Urinary bladder (tissue), 4 donors: ENCODE measurements at places on chromosomes 12 and 14.
A peak's percentile ranks its signal among the peaks of the same experiment; 100 is the strongest.

DNA sequence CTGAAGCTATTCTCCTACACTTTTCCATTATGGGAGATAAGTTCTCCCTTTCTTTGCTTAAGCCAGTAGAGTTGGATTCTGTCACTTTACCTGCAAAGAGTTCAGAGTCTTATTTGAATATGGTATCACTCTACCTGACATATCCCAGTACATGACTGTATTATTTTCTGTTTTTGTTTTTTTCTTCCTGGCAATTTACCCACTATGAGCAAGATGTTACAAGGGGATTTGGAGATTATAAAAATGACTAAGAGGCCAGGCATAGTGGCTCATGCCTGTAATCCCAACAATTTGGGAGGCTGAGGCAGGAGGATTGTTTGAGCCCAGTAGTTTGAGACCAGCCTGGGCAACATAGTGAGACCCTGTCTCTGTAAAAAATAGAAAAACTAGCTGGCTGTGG lies 46.4 kb upstream of the CHST11 start:
- DNase-seq: no peak

- no peak for DNase-seq
These were observed 61.2 kb upstream of the CCDC91 start for GRCh38 chr12:28129031-28129430.

DNA sequence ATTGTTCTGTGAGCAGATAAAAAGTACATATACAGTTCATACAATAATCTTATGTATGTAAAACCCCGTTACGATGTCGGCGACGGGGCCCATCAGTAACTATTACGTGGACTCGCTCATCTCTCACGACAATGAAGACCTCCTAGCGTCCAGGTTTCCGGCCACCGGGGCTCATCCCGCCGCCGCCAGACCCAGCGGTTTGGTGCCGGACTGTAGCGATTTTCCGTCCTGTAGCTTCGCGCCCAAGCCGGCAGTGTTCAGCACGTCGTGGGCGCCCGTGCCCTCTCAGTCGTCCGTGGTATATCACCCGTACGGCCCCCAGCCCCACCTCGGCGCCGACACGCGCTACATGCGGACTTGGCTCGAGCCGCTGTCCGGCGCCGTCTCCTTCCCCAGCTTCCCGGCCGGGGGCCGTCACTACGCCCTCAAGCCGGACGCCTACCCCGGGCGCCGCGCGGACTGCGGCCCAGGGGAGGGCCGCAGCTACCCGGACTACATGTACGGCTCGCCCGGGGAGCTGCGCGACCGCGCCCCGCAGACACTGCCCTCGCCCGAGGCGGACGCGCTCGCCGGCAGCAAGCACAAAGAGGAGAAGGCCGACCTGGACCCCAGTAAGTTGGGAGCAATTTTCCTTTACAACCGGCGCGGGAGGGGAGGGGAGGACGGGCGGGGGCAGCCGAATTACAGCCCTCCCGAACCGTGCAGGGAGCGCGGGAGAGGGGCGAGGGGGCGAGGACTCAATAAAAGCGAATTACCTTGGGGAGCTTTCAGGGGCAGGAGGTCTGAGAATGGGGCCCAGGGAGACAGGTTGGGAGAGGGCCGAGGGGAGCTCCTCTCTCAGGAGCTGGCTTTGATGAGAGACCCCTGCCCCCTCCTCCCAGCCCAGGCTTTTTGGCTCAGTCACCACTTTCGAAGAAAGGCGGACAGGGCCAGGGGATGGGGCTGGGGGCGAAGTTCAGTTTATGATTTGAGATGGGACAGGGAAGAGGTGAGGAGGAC lies at the start of gene HOXC9:
Gene HOXC9 (plus strand): TSS at position 46 of the 999 bp plus-strand sequence. CDS start 28 bp downstream, at position 74.
- no peak for DNase-seq

GRCh38 chr12:113740699-113741098 lies 225.4 kb downstream of the RBM19 start:
- DNase-seq: no peak

GRCh38 chr12:94263011-94263811 lies 114.8 kb downstream of the PLXNC1 start:
- no peak for DNase-seq

DNA sequence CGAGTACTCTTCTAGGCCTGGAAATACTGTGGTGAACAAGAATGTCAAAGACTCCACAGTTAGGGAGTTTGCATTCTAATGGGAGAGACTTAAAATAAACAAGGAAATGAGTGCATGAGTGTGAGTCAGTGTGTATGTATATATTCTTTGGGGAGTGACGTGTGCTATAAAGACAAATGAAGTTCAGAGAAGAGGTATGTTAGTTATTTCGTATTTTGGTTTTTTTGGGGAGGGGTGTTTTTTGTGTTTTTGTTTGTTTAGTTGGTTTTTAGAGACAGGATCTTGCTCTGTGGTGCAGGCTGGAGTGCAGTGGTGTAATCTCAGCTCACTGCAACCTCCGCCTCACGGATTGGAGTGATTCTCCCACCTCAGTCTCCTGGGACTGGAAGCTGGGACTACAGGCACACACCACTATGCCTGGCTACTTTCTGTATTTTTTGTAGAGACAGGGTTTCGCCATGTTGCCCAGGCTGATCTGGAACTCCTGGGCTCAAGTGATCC lies 74.3 kb downstream of the SRGAP1 start:
- DNase-seq: no peak

DNA sequence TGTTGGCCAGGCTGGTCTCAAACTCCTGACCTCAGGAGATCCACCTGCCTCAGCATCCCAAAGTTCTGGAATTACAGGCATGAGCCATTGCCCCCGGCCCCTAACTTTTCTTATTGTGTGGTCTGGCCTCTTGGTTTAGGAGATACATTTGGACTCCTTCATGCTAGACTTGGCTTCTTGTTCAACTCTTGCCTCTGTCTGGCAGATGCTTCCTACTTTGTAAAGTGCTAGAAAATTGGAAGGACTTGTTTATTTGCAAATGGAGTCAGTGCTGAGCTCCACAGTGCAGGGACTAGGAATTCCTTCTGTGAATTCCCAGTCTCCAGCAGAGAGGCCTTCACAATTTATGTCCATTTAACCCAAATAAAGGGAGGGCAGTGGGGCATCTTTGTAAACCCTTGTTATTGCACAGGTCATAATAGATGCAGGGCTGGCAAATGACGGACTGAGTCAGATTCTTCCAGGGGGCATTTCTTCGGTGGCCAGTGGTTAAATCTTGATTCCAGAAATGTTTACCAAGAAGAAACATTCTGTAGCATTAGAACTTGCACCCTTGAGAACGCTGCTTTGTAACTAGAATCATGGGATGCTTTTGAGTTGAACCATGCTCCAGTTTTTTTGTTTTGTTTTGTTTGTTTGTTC lies 73.8 kb upstream of the TBX3 start:
- no peak for DNase-seq

DNA sequence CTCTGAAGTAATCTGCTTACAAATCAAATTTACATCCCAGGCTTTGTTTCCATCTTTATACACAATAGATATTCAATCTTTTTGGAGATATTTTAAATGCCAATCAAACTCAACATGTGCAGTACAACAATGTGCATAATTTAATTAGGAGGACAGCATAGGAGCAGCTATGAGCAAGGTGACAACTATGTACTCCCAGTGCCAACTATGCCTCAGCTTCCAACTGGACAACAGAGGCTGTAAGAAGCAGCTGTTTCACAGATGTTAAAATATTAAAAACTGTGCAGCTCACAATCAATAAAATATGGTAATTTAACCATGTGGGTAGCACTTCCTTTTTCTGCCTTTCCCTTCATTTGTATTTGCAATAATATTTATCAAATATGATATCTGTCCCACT lies 99.9 kb downstream of the ST8SIA1 start:
- no peak for DNase-seq

- no peak for DNase-seq
These were observed 105.2 kb upstream of the RESF1 start for GRCh38 chr12:31853977-31854376.

GRCh38 chr14:71196921-71197320 lies 289.7 kb downstream of the PCNX1 start:
- no peak for DNase-seq

GRCh38 chr14:101854366-101854765 lies 92.9 kb downstream of the PPP2R5C start:
- no peak for DNase-seq

- no peak for DNase-seq
These were observed 129.6 kb upstream of the CDKN3 start for GRCh38 chr14:54267172-54267571.

DNA sequence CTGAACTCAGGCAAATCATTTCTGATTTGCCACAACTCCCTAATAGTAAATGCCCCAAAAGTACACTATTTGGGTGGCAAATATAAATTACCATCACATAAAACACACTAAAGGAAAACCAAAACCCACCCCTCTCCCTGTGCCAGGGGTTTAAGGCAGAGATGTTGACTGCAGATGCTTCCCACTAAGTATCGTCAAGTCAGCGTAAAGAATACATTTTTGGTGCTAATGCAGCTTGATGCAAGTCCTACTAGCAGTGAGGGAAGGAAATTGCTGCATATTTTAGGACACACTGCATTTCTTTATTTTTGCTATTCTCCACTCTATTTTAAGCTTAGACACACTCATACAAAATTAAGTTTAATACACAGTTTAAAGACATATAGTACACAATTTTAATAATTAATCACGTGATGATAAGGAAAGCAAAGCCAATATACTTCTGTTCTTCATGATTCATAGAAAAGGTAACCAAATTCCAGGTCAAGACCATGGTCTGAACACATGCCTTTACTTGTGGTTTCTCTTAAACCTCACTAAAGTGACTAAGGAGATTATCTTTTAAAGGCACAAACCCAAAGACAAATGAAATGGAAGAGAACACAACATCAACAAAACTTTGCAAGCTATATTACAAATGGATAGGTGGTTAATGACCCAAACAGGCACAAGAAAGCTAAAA lies 162.2 kb downstream of the STXBP6 start:
- no peak for DNase-seq

GRCh38 chr14:68922886-68923285 lies 56.2 kb downstream of the ACTN1 start:
- DNase-seq: no peak

- DNase-seq: peak; percentile 10
These were observed at the start of gene ADAMTS20 for GRCh38 chr12:43551971-43552559. Gene ADAMTS20, minus strand, starts transcription at chr12:43552203. Its CDS starts 282 bp downstream, at chr12:43551921.

- no peak for DNase-seq
These were observed 27.7 kb downstream of the PPP1R13B start for GRCh38 chr14:103819503-103820307.

GRCh38 chr12:72105849-72106248 lies 166.3 kb upstream of the TRHDE start:
- no peak for DNase-seq

DNA sequence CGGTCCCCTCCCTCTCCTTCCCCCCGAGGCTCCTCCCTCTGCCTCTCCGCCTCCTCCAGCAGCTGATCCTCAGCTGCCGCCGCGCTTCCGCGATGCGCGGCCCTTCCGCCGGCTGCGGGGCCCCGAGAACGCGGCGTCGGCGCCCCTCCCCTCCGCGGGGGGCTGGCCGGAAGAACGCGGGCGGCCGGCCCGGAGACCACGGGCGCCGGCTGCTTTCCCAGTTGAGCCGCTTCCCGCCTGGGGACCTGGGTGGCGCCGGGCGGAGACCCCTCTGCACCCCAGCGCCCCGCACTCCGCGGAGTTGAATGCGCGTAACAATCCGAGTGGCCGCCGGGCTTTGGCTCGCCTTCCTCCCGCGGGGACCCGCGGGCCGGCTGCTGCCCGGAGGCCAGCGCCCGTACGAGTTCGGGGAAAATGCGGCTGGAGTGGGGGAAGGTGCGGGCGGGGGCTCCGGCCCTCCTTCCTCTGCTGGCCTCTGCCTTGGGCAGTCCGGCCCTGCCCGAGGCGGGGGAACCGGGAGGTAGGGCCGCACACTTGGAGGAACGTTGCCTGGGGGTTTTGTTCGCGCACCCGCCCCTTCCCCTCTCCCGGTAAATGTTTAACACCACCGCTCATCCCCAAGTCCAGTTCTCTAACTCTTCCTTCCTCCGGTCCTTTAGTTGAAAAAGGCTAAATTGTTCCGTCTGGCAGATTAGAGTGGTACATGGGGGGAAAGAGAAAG lies 393 bp upstream of the DCAF5 start:
- no peak for DNase-seq

DNA sequence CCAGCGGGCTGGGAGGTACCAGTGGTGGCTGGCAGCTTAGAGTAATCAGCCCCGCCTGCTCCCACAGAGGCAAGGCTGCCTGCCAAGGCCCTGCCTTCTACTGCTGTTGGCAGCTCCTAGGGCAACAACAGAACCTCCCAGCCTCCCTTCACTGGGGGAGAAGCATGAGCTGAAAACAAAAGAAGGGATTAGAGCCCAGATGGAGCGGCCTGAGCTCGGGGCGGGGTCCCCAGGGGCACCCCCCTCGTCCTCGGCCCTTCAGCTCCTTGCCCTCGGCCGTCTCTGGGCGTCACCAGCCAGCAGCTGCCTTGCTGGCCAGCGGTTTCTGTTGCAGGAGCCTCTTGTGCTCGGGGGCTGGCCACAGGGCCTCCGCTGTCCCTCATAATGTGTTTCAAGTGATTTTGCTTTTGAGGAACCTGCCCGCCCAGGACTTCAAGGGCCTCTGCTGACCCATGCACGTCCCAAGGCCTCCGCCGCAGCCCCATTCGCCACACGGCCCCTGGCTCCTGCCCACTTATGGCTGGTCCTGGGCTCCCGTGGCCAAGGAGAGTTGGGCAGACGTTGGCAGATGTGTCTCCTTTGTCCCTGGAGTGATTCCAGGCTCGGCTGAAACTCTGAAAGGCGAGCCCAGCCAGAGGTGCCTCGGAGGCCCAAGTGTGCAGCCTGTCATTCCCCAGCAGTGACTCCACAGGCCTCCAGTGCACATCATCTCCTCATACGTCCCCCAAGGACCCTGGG lies 49.7 kb downstream of the PSMA6 start:
- DNase-seq: peak; percentile 71

DNA sequence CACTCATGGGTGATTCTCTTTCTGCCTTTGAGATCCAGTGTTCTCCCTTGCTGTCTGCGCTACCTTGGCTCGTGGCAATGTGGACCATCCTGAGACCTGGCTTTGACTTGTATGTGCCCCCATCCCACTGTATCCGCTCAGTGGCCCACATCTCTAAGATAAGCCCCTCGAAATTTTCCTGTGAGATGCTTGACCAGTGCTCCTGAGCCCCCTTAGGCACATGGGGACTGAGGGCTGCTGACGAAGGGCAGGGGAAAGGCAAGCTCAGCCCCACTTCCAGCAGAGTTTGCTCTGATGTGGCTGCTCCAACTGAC lies 1.5 kb upstream of the NINJ2 start:
- no peak for DNase-seq

GRCh38 chr12:10851243-10851858 lies 2.1 kb upstream of the PRR4 start:
- no peak for DNase-seq

DNA sequence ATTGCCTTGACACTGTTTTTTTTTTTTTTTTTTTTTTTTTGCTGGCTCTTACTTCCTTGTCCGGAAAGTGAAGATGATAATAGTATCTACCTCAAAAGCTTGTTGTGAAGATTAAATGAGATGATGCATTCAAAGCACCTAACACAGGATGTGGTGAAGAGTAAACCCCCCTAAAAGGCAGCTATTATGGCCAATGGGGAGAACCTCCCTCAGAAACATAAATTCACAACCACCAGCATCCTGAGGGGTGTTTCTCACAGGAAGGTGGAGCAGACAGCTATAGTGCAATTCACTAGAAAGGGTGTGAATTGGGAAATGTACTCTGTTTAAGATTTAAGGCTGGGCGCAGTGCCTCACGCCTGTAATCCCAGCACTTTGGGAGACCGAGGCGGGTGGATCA lies 85.4 kb upstream of the CRY1 start:
- DNase-seq: no peak

- DNase-seq: no peak
These were observed 9.3 kb downstream of the ITGA7 start for GRCh38 chr12:55698241-55698955.

- DNase-seq: no peak
These were observed 87.6 kb downstream of the SEC23A start for GRCh38 chr14:39015360-39015961.
